ENCODE measurements at places on chromosomes 2 and 18.

- no peak for DNase-seq
Measured at GRCh38 chr2:134465228-134466105, 211.6 kb downstream of the MGAT5 start.

DNA sequence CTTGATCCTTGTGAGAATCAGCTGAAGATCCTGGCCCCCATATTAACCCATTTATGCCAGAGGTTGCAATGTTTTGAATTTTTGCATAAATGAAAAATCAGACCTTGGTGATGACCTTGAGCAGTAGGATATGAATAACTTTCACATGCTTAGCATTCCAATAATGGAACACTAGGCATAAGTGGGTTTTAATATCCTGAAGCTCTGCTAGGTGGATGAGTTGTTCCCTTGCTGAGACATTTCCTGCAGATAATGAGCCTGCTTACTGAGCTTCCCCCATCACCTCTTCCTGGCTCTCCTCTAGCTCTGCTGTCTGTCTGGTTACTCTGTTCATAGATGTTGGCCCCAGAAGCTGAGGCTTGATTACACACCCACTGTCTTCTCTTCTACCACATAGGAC, 25.5 kb upstream of the SEC11C start:
- no peak for DNase-seq

- DNase-seq, result no peak
Measured at GRCh38 chr2:172226244-172227061, 123.8 kb upstream of the DLX2 start.

DNA sequence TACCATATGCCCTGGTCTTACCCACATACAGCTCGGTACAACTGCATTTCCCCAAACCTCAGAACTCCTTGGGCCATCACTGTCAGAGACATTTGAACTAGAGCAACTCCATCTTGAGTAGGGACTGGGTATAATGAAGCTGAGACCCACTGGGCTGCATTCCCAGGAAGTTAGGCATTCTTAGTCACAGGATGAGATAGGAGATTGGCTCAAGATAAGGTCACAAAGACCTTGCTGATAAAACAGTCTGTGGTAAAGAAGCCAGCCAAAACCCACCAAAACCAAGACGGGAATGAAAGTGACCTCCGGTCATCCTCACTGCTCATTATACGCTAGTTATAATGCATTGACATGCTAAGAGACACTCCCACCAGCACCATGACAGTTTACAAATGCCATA, 131.3 kb downstream of the PIK3C3 start:
- DNase-seq, result no peak

GRCh38 chr2:191311-192190, 72.3 kb downstream of the SH3YL1 start:
- DNase-seq, result no peak

DNA sequence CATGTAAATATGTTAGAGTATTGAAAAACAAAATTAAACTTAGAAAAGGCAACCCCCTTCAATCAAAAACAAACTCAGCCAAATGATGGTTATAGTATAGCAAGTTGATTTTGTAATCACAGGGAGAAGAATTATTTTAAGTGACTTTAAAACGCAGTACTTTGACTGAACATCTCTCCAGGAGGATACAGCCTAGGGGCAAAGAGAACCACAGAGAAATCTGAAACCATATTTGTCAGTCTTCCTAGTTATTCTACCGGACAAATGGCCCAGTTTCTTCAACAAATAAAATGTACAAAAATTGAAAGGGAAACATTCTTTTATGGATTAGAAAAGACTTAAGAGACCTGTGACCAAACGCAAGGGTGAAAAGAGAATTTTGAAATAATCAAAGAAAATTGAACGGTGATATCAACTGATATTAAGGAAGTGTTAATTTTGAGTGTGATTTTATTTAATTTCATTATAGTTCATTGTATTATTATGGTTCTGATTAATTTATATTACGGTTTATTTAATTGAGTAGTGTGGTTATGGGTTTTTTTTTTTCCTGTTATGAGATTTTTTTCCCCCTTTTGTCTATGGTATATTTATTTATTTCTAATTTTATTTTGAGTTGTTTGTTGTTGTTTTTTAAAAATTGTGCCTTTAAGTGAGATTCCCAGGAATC, 75.3 kb downstream of the HNRNPLL start:
- DNase-seq, result peak; percentile 36

DNA sequence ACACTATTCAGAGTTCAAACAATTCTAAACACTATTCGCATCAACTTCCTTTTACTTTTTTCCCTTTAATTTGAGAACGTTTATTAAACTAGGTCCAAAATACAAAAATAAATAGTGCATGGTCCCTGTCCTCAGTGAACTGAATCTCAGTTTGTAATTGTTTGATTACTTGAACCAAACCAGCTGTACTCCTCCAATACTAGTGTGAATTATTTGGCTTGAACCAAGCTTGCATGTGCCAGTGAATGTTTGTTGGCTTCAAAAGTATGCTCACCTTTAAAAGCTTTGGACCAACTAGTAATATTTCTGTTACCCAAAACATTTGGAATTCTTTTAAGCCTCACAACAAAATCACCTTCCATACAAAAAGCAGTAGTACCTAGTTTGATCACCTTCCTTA, 15.5 kb downstream of the CCNT2 start:
- no peak for DNase-seq
